Stimulated activated CD8-positive, alpha-beta memory T cell treated with anti-CD3 and anti-CD28 coated beads, Interleukin-15, amount 100 ng/mL, for 24 hours (primary cell): ENCODE measurements at places on chromosomes 1 and 21.
A peak's percentile ranks its signal among the peaks of the same experiment; 100 is the strongest.

DNA sequence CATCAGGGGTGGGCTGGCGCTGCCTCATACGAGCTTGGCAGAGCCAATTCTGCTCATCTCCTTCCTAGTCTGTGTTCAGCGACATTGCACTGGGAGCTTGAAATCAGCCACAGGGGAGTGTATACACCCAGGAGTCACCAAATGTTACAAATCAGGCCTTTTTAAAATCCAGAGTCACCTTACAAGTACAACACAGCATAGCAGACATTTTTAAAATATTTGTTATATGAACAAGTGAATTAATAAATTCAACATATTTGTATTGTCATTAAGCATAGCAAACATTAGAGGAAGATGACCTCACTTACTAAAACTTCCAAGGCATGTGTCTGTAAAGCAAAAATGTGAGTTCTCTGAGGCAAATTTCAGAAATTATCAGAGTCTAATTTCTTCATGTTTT, 210.0 kb downstream of the HLX start:
- no peak for DNase-seq

- DNase-seq = no peak
These were observed 74.1 kb downstream of the C21orf91 start for GRCh38 chr21:17745086-17745485.

GRCh38 chr1:159935719-159936272, 9.6 kb downstream of the IGSF9 start:
- no peak for DNase-seq

- DNase-seq = no peak
These were observed 3.6 kb downstream of the KCNN3 start for GRCh38 chr1:154866257-154867063.

DNA sequence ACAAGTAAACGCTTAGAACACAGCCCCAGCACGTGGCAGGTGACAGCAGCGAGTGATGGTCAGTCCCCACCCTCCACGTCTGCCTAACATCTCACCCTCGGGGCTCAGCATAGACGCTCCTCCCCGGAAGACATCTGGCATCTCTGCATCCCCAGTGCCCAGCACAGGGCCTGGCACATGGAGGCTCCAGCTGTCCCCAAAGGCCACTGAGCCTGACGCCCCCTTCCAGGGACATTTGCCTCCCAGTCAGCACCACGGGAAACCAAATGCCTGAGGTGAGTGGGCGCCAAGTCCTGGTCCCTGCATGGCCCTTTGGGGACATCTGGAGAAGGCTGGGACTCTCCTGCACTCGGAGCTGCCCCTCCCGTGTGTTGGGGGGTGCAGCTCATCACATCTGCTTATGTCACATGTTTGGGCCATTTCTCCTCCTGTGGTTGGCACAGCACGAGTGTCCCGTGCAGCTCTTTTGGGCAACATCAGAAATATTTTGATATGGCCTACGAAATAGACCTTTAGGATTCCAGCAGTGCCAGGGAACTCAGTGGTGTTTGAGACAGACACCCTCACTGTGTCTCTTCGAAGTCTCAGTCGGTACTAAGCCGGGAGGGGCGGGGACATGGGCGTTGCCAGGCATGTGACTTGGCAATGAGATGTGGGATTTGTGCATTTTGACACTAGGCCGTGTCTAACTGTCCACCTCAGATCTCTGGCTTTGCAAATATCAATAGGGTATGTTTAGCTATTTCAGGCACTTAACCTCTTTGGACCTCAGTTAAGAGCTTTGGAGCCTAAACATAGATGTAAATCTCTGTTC, 315.0 kb downstream of the PTPRU start:
- no peak for DNase-seq

DNA sequence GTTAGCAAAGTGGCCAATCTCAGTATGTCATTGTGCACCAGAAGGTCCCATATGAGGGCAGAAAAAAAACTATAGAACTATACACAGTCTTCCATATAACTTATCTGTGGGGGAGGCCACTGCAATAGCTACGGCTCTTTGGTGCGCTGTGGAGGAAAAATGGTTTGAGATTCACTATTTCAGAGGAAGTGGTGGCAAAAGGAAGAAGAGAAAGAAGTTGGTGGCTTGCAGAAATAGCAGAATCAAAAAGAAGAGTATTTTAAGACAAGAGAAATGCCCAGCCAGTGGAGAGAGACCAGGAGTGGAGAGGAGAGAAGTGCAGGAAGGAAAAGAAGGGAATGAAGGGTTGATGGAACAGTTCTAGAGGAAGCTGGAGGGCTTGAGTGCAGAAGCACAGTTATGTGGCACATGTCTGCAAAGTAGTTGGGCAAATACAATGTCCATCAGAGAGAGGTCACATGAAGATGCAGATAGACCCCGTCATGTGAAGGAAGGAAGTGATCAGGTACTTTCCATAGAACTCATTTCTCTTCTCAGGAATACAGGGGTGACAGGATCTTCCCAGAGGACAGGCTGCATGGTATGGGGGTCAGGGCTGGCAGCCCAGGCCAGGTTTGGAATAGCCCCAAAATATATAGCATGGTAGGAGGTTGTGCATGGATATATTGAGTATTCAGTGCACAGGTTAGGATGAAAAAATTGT, 64.6 kb downstream of the RUNX1 start:
- no peak for DNase-seq

DNA sequence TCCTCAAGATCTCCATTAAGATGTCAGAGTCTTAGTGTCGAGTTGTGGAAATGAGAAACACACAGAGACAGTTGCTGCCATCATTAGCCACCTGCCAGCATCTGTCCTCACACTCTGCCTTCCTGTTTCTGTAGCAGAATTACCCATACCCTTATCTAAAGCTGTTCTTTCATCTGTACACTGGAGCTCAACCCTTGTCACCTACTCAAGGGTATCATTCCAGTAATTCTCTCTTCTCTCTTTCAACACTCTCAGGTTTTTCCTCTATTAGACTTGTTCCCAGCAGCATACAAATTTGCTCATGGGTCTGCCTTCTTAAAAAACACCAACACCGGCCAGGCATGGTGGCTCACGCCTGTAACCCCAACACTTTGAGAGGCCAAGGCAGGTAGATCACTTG, 27.4 kb upstream of the RNF2 start:
- DNase-seq = no peak

GRCh38 chr21:44887126-44887806, 13.8 kb upstream of the PTTG1IP start:
- no peak for DNase-seq

- no peak for DNase-seq
These were observed 93.0 kb downstream of the ZBTB18 start for GRCh38 chr1:244144053-244144452.

DNA sequence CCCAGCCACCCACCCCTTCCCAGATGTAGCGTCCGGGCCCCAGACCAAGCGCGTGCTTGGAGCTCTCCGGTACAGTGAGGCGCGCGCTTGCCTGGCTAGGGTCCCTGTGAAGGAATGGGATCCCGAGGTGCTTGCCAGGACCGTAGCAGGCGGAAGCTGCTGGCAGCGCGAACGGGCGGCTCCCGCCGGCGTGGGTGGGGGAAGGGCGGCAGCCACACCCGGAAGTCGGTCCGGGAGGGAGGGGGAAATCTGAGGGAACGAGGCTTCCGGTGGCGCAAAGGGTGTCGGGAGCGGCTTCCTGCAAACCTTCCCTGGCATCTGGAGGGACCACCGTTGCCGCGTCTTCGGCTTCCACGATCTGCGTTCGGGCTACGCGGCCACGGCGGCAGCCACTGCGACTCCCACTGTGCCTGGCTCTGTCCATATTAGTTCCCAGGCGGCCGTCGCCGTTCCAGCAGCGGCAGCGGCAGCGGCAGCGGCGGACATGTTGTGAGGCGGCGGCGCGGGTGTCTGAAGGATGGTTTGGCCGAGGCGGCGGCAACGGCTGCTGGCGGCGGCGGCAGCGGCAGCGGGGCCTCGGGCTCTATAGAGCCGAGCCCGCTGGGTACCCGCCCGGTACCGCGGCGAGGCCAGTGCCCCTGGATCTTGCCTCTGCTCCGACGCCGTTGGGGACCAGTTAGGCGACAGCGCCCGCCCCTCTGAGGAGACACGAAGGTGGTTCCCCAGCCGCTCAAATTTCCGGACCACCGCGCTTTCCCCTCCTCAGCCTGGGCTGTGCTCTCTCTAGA, at the start of gene DR1:
DR1 (plus strand) TSS at position 275 of the 788 bp plus-strand sequence. CDS start 739 bp downstream, outside the sequence.
- peak; percentile 85 for DNase-seq

GRCh38 chr21:38323721-38324531, 67.1 kb downstream of the KCNJ15 start:
- no peak for DNase-seq

- no peak for DNase-seq
These were observed 40.1 kb downstream of the DSTYK start for GRCh38 chr1:205171369-205171768.

GRCh38 chr1:12434686-12435085, 183.3 kb downstream of the DHRS3 start:
- DNase-seq = no peak

DNA sequence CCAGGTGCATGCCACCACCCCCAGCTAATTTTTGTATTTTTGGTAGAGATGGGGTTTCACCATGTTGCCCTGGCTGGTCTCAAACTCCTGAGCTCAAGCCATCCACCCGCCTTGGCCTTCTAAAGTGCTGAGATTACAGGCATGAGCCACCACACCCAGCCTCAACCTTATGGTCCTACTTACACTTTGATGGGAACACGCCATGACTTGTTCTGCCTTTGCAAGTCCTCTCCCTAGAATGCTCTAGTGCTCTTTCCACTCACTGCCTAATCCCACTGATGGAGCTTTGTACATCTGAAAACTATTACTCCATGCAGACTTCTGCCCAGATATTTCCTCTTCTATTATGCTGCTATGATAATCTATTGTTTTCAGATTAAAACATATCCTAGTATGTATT, 174.3 kb downstream of the DAB1 start:
- DNase-seq = no peak

GRCh38 chr1:228209657-228210056, 1.8 kb downstream of the OBSCN start:
- no peak for DNase-seq
